ENCODE measurements at places on chromosomes 16 and 17.

GRCh38 chr17:71203953-71204352, 916.9 kb upstream of the SOX9 start:
- DNase-seq: no peak

GRCh38 chr17:77602062-77602746, 356.3 kb upstream of the TNRC6C start:
- no peak for DNase-seq

DNA sequence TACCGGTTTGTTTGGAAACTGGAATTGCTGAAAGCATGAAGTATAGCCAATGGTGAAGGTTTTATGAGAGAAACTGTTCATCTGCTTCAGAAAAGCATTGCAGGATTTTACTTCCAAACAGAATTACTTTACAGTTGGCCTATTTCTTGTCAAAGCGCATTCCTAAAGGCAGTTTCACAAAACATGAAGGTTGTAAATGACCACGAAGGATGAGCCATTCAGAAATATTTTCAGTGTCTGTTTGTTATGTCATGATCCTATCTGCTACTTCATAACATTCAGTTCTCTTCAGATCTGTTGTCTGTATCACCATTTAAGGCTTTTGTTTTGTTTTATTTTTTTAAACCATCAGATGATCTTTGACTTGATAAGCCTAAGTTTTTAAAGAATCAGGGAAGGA, 45.7 kb downstream of the AATF start:
- no peak for DNase-seq

DNA sequence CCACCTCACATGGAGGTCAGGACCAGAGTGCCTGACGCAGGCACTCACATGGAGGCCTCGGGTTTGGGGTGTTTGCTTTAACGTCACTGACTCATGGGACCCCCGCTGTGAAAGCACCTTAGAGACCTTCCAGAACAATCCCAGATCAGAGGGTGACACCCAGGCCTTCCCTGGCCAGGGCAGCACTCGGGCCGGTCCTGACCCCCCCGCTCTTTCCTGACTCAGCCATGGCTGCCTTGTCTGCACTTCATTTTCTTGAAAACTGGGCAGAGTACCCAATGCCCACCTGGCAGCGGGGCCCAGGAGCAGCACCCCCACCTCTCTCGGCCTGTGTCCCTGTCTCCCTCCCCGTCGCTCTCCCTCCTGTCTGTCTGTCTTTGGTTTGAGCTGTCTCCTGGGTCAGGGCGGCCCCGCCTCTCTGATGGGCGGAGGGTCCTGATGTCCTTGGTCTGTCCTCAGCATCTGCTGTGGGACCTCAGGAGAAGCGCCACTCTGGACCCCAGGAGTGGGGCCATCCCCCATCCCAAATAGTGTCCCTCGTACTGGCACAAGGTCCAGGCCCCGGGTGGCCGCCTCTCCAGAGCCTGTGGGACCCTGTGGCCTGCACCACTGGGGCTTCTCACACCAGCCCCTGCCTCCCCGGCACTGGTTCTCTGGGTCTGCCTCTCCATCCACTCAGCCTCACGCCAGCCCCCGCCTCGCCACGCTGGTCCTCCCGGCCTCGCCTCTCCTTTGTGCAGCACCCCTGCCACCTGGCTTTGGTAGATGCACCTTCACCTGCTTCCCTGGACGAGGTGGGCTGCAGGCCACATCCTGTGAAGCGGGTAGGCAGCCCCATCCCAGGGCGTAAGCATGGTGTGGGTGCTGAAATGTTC, 55.9 kb upstream of the ZNF469 start:
- no peak for DNase-seq

DNA sequence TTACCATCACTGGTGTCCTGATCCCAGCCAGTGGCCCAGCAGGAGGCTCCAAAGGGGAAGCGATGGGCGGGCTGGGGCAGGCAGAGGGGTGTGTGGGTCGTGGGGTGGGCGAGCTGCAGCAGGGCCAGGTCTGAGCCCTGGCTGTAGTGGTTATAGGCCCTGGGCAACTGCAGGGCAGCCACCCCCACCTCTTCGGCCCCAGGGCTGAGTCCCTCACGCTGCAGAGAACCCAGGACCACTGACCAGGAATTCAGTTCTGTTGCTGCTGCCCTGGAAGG, 2.2 kb downstream of the PRSS53 start:
- no peak for DNase-seq

GRCh38 chr17:76404976-76405563, 20.7 kb downstream of the SPHK1 start:
- DNase-seq: no peak

DNA sequence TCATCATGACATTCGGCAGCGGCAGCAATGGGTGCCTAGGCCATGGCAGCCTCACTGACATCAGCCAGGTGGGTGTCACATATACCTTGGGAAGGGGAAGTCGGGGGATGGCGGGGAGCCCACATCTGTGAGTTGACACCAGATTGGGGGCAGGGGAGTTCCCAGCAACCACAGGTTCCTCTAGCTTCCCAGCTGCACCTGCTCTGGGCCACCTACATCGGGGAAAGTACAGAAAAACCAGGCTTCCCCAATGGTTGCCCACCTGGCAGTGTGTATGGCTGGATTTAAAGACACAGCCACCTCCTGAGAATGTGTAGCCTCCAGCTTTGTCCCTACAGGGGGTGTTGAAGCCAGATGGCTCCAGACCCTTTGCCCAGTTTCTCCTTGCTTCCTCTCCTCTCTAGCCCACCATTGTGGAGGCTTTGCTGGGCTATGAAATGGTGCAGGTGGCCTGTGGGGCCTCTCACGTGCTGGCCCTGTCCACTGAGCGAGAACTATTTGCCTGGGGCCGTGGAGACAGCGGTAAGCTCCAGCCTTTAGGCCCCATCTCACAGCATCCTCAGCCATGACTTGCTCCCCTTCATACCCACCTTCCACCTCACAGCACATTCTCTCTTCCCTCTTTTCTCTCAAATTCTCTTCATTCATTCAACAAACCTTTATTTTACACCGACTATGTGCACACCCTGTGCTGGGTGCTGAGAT, 5.0 kb upstream of the TRAF4 start:
- no peak for DNase-seq

GRCh38 chr17:80473701-80474100, 2.7 kb downstream of the NPTX1 start:
- DNase-seq: no peak

DNA sequence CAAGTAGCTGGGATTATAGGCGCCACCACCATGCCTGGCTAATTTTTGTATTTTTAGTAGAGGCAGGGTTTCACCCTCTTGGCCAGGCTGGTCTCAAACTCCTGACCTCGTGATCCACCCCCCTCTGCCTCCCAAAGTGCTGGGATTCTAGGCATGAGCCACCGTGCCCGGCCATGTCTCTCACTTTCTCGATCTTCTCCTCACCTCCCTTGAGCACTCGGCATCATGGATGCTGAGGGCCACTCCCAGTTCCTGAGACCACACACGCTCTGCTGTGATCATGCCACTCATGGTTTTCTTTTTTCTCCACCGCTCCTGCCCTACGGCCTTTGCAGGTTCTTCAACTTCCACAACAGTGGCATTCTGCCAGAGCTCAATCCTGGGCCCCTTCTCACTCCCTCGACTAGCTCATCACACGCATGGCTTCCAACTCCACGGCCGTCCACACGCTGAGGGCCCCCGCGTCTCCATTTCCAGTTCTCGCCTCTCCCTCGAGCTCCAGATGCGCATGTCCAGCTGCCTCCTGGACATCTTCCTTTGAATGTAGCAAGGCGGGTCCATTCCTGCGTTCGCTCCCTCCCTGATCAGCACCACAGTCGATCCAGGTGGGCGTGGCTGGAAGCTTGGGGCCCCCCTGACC, 5.5 kb upstream of the NCBP3 start:
- DNase-seq: no peak

- no peak for DNase-seq
These were observed 518 bp downstream of the MT1E start for GRCh38 chr16:56625943-56626654.

- no peak for DNase-seq
These were observed 623.2 kb upstream of the ZFHX3 start for GRCh38 chr16:73670836-73671820.

DNA sequence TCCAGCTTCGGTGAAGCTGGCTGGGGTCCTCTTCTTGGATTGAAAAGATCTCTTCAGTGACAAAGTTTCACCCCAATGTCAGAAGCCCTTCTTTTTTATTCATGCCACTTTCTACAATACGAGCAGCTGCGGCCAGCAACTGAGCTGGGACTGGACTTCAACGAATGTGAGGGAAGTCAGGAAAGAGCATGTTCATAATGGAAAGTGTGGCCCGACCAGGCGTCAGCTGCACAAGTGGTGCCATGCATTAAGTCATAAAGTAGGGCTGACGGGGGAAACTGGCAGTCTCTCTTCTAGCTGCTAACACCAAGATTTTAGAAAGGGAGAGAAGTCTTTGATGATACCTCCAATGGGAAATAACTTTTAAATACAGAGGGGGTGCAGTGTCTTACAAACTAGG, 192.6 kb downstream of the PARN start:
- DNase-seq: no peak

- DNase-seq: no peak
These were observed 11.9 kb downstream of the CEP20 start for GRCh38 chr16:15876503-15876902.

- no peak for DNase-seq
These were observed 92.3 kb downstream of the SPAG9 start for GRCh38 chr17:51028176-51028863.

DNA sequence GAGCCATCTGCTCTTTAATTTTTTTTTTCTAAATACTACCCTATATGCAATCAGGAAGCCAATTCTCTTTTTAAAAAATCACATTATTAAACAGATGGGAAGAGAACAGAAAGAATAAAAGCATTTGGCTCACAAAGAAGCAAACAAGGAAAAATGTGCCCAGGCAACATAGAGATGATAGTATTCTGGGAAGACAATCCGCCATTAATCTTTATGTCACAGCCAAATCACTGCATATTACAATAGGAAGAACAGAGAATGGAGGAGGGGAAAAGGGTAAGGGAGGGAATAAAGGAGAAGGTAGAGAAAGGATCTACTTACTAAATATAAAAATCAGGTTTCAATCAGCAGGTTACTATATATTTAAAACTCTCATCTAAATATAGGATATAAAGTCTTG, 34.3 kb downstream of the STAT5B start:
- DNase-seq: no peak

All from stimulated activated CD8-positive, alpha-beta memory T cell treated with anti-CD3 and anti-CD28 coated beads, Interleukin-7, amount 100 ng/mL, for 1 hour (primary cell).